ENCODE measurements at places on chromosomes 3 and 15.

GRCh38 chr15:87752250-87752951 is 504.1 kb downstream of the NTRK3 start:
- no peak for DNase-seq

DNA sequence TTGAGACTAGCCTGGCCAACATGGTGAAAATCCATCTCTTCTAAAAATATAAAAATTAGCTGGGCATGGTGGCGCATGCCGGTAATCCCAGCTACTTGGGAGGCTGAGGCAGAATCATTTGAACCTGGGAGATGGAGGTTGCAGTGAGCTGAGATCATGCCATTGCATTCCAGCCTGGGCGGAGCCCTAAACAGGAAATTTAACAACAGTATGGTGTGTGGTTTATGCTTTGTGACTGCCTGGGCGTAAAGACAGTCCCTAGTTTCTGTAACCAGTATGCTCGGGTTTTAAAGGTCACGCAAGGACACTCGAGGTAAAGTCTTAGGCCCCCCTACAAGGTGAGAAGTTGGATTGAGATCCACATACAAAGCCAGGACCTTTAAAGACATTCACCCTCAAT is 43.3 kb downstream of the USP50 start:
- no peak for DNase-seq

DNA sequence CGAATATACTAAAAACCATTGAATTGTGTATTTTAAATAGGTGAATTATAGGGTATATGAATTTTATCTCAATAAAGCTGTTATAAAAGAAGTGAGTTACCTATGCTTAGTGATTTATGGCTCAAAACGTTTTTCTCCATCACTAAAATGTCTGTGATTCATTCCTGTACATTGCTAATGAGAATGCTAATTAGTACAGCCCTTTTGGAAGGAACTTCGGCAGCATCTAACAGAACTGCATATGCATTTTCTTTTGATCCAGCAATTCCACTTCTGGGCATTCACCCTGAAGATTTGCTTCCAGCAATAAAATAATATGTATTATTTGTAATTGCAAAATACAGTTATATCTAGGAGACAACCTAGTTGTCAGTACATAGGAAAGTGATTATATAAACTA is 53.6 kb downstream of the TCF12 start:
- DNase-seq = no peak

- no peak for DNase-seq
Observed at GRCh38 chr15:100941536-100941935, 22.4 kb downstream of the LRRK1 start.

- DNase-seq = no peak
Observed at GRCh38 chr3:100682056-100682853, 27.0 kb upstream of the TFG start.

- DNase-seq = no peak
Observed at GRCh38 chr3:190526787-190527762, 13.2 kb downstream of the IL1RAP start.

- no peak for DNase-seq
Observed at GRCh38 chr3:41202834-41203345, 3.6 kb downstream of the CTNNB1 start.

DNA sequence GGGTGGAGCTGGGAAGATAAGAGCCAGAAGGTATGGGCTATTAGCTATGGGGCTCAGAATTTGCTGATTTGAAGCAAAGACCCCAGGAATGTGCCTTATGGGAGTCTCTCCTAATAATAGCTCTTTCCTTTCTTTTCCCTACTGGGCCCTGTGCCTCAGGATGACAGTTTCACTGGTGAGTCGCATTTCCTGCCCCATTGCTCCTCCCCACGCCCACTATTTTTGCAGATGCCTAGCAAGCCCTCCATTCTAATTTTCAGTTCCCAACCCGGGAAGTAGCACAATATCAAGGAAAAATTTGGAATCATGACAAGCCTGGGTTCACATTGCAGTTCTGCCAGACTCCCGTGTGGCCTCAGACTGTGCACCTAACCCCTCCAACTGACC is 583 bp downstream of the IL17RE start:
- no peak for DNase-seq

DNA sequence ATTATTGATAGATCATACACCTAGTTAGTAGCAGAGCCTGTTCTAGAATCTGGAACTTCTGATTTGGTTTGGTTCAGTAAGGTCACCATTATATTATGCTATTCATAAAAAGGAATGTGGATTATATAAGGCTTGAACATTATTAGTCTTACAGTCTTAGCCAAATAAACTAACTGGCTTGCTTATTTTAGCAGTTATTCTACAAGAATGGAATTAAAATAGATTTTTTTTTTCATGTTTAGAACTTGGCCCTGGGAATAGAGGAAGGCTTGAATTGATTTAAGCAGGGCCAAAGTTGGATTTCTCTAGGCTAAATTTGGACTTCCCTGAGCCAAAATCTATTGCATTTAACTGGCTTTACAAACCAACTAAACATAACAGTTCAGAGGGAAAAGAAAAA is 24.4 kb downstream of the DTWD1 start:
- no peak for DNase-seq

- DNase-seq = no peak
Observed at GRCh38 chr3:116440196-116440595, 5.1 kb downstream of the LSAMP start.

DNA sequence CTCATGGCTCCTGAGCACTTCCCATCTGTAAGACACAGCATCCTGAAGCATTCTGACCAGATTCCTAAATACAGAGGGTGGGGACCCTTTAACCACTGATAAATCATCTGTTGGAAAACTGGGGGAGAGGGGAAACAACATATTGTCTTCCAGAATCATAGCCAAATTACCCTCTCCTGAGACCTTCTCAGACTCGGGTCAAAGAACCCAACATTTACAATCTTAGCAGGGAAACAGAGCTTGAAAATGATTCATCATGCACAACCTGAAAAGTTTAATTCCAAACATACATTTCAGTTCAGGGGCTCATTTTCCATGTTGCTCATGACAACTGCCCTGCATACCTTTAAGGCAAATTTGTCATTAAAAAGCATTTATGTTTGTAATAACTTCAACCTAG is 48.5 kb upstream of the TSPAN3 start:
- DNase-seq = no peak
